Fibroblast of the conjunctiva (primary cell): ENCODE measurements at places on chromosomes 7 and 10.

DNA sequence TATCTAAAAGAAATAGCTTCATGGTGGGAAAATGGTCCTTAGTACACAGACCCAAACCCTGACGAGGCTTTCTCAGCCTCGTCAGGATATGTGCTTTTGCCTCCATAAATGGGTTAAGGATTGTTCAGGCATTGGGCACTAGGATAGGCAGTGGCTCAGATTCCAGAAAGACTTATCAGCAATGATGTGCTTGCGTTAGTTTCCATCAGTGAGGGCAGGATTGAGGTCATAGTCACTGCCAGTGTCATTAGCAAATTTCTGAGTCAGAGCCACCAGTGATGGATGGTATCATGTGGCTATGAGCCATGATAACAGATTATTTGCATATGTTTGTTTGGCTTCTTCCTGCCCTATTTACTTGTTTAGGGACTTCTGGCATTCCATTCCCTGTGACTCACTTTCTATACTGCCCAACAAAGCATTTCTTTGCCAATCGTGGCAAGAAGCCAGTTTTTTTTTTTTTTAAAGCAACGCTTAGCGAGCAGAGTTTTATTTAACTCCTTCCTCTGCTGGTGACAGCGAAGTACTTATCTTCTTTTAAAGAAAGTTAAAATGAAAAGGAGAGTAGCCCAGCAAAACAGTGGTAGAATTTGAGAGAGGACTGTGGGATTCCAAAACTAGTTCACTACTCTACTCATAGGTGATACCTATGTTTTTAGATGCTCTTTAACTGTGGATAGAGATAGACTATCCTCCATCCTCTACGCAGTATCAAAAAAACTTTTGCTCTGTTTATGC is 44.4 kb downstream of the MYPN start:
- peak; percentile 84 for DNase-seq

DNA sequence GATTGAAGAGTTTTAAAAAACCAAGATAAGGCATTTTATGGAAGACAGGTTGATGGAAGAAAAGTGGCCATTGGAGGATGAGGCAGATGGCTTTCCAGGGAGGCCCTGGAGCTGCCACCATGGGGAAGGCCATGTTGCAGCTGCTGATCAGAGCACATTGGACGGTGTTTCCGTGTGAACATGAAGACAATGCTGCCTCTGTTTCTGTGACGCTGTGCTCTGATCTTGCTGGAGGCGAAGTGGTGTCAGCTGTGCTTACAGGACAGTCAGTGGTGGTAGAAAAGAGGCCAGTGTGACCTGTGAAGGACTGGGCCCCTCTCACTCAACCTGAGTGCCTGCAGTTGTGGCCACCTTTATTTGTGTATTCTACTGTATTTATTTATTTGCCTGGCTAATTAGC is 132.9 kb downstream of the FAM204A start:
- DNase-seq, result no peak

DNA sequence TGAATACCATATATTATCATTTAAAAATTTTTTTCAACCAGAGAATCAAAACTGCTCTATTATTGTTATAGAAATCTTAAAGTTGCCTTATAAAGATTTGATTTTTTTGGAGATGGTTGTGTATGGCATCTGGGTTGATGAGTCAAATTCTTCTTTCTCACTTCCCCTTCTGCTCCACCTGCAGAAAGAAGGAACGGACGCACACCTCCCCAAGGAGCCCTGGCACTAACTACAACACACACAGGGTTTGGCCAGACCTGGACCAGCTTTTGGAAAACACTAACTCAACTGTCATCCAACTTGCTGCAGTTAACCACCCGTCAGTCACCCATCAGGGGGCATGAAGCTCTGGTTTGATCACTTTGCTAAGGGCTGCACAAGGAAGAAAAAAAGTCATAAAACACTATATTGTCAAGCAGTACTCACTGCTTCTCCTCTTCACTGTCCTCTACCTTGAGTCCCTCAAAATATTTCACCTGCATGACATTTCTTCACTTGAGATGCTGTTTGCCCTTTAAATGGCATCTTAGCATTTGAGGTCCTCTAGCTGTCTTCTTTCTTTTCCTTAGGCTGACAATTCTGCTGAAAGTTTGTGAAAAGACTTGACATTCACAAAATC is 266.7 kb upstream of the PHF14 start:
- no peak for DNase-seq

GRCh38 chr10:118850418-118851061 is 95.8 kb upstream of the CACUL1 start:
- DNase-seq, result peak; percentile 35

- no peak for DNase-seq
These were observed 451.2 kb downstream of the SEMA3D start for GRCh38 chr7:84735677-84736076.

- no peak for DNase-seq
These were observed 81.3 kb downstream of the NAMPT start for GRCh38 chr7:106203473-106203872.

DNA sequence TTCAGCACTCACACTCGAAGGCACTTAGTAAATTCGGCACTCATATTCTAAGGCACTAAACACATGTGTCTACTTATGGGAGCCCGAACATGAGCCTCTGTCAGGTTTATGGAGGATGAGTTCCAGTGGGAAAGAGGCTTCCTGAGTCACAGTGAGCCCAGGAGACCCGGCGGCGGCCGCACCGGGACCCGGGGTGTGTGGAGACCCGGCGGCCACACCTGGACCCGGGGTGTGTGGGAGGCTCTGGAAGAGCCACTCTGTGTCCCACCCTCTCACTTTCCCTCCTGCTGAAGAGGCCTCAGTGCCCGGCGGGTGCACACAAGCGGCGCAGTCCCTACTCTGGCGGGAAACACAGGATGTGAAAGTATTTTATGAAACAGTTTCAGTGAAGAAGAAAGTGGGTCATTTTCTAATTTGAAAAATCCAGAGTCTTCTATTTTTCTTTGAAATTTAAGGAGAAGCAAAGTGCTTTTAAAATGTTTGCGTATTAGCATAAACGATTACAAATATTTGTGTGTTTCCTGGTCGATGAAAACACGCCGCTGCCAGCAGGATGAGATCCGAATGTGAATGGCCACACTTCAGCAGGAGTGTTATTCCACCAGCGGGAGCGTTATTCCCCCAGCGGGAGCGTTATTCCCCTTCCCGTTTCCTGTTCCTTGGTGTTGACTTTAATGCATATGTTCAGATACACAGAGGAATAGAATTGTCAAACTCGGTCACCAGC is 625.1 kb downstream of the DNAJB6 start:
- DNase-seq, result no peak

GRCh38 chr7:84073186-84073875 is 121.3 kb downstream of the SEMA3A start:
- no peak for DNase-seq

DNA sequence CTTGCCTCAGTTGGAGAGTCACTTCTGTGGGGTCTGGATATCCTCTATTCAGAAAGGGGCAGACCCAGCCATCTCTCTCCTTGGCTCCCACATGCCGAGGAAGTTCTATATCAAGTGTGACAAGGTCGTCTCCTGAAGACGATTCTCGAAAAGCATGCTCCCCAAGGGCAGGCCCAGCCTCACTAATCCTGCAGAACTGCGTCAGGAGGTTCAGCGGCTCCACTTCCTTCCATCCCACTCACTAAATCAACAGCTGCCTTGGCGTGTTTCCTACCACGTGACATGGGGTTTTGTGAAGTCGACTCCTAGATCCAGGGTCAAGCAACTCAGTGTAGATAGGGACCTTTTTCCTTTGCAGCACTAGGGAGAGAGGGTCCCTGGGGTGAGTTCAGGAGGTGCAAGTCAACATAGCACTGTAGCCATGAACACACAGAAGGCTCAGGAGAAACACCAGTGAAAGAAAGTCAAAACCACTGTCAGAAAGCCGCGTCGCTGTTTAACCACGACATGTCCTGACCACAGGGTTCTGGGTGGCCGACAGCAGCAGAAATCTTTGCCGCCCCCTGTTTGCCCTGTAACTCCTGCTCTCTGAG is 156.4 kb downstream of the PRPF18 start:
- DNase-seq, result no peak

- no peak for DNase-seq
These were observed 3.0 kb upstream of the FGF8 start for GRCh38 chr10:101778781-101779543.

- no peak for DNase-seq
These were observed 92.4 kb upstream of the KLF6 start for GRCh38 chr10:3877211-3878000.

DNA sequence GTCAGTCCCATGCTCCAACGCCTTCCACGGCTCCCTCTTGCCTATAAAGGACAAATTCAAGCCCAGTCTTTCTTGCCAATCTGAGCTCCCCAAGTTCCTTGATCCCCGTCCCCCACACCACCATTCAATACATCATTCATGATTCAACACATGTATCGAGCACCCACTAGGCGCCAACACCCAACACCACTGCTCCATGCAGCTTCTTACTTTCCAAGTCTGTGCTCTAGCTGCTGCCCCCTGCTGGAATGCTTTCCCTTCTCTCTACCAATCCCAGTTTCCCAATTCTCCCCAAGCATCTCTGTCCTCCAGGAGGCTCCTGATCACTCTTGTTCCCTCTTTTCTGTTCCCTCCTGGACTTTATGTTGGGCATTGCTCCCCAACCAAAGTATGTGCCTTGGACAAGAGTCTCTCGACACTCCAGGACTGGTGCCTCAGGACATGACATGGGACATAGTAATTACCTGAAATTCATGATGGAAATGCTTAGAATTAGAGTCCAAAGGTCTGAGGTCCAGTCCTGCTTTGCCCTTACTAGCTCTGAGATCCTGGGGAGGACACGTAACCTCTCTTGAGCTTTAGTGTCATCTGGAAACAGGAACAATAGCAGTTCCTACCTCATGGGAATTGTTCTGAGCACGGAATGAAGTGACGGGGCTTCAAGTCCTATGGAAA is 172.7 kb downstream of the NEURL1 start:
- no peak for DNase-seq

GRCh38 chr10:124088915-124089314 is 4.5 kb downstream of the CHST15 start:
- DNase-seq, result no peak

GRCh38 chr10:56091872-56092271 is 269.2 kb downstream of the ZWINT start:
- no peak for DNase-seq

DNA sequence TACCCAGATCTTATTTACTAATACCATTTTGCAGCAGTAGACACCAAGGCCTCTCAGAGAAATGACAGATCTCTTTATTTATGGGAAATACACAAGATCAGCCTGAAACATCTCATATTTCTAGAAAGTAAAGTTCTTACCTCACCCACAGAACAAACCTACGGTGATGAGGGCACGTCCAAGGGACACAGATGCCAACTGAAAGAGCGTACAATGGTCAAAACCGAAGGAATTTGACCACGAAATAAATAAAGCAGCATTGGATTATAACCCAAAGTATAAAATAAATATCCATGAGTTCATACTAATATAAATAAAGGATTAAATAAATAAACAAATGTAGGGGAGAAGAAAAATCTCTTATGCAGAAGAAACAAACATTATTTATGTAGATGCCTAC is 747.0 kb downstream of the TNS3 start:
- no peak for DNase-seq

GRCh38 chr7:24896031-24896501 is 83.9 kb downstream of the OSBPL3 start:
- DNase-seq, result no peak

GRCh38 chr10:50604049-50604640 is 19.6 kb downstream of the SGMS1 start:
- DNase-seq, result no peak

GRCh38 chr7:90180649-90181048 is 26.4 kb downstream of the STEAP1 start:
- no peak for DNase-seq

DNA sequence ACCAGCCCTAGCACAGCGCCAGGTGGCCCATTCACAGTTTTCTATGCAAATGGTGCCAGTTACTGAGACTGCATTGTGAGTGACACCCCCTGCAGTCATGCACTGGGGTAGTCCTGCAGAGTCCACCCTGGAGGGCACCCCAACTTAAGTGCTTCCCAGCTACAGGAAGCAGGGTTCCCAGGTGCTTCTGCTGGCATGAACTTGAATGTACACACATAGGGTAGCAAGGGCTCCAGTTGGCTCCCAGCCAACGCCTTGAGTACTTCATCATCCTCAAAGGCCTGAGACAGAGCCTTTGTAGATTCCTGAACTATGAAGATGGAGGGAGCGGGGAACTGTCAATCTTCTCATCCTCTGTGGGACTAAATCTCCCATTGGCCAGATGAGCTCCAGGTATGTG is 11.5 kb upstream of the NPFFR1 start:
- DNase-seq, result no peak

DNA sequence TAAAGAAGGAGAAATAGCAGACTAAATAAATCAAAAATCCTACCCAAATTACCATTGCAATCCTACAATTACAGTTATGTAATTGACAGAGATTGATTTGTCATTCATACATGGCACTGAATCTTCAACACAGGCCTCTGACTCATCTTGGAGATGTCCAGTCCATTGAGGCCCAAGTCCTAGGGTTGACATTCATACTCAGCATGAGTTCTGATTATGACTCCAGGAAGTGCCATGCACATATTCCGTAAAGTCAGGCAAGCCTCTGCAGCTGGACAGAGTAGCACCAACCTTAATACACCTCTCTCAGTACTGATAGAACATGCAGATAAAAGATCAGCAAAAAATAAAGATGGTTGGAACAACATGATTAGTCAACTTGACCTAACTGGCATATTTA is 353.7 kb upstream of the NFE2L3 start:
- DNase-seq, result no peak

DNA sequence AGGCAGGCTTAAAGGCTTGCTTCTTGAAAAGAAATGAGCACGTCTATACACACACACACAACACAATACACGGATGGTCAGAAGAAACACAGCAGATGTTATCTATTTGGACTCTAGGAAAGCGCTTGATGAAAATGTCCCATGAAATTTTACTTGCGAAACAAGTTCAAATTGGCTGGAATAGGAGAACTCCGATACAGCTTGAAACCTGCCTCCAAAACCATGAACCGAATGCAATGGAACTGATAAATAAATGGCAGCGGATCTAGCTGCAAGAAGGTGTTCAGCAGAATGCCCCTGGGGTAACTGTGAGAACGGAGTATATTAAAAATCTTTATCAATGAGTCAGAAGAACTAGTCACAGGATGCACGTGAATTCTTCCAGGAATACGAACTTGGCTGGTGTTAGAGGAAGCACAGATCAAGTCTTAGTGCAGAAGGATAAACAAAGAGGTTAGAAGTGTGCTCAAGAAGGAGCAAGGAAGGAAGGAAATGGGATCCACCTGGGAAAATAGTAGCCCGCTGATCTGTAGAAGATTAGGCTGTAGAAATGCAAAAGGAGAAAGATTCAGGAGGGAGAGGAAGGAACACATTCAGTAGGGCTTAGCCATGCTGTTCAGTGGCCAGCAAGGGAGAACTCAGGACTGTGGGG is 142.0 kb upstream of the PRKCQ start:
- peak; percentile 83 for DNase-seq

DNA sequence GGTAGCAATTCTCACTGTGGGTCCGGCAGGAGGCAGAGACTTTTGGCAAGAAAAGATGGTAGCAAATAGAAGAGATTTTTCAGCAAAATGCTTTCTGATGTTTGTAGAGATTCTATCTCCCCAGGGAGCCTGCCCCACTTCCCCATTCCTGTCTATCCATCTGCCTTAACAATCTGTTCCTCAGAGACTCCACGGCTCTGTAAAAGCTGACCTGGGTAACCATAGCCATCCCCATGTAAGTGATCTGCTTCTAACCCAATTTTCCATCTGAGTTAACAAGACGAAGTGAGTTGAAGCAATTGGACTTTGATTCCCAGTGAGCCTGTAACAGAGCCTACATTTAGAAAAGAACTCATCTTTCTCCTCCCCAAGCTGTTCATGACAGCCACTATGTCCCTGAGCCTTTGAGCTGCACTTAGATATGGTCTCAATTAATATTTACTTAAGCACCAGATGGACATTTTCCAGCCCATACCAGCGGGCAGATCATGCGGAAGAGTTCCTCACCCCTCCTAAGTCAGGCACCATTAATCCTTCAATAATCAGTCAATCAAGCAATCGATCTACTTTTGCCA is 896.1 kb downstream of the CCSER2 start:
- no peak for DNase-seq
